Activated T-cell treated with anti-CD3 and anti-CD28 coated beads, Interleukin-2, amount 50 U/mL, for 72 hours (primary cell): ENCODE measurements at places on chromosomes 2 and 18. TPM values are rescaled to one million over a fixed set of nuclear protein-coding genes. Genes with fewer than 3 reads are reported as not detected.

- peaks cover 24% of the 10 kb centered on the region for H3K27me3 ChIP-seq
- H3K36me3 ChIP-seq: no peaks in the 10 kb centered on the region
- H3K4me3 ChIP-seq: no peak overlapping the region
- DNase-seq: no peak
- H3K4me1 ChIP-seq: peaks cover 20% of the 10 kb centered on the region
Measured at GRCh38 chr18:22829781-22830180, 103.3 kb upstream of the RBBP8 start.

GRCh38 chr2:172864182-172864581, 128.5 kb downstream of the RAPGEF4 start:
- no peak overlapping the region for H3K27ac ChIP-seq
- no peaks in the 10 kb centered on the region for H3K4me1 ChIP-seq
- no peaks in the 10 kb centered on the region for H3K36me3 ChIP-seq
- H3K27me3 ChIP-seq: peaks cover 26% of the 10 kb centered on the region

RAB6C gene
- 0.14 TPM for total RNA-seq

GRCh38 chr2:82013641-82014040, 1709.1 kb upstream of the LRRTM1 start:
- no peak overlapping the region for H3K27ac ChIP-seq
- no peaks in the 10 kb centered on the region for H3K4me1 ChIP-seq
- no peak for DNase-seq
- H3K4me3 ChIP-seq: no peak overlapping the region
- H3K27me3 ChIP-seq: no peaks in the 10 kb centered on the region

STEAP3 gene
- 0.17 TPM for total RNA-seq

DNA sequence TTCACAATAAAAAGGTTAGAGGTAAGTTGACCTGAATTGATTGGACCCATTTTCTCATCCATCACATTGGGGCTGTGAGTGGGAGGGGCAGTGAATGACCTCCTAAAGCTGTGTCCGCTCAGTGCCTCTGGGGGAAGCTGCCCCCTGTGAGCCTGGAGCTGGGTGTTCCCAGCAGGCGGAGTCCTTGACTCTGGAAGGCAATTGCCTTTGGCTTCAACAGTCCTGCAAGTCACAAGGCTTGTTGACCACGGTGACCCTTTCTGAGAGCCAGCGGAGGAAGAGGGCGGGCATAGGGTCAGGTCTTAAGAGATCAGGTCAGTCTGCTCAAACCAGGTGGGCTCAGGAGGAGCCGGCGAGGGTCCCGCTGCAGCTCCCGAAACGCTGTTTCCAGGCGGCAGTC, 1.1 kb upstream of the CIDEA start:
- H3K27ac ChIP-seq: no peak overlapping the region
- no peaks in the 10 kb centered on the region for H3K36me3 ChIP-seq
- H3K27me3 ChIP-seq: peaks cover 78% of the 10 kb centered on the region
- no peak overlapping the region for H3K4me3 ChIP-seq

FAM117B gene
- total RNA-seq: 11.4 TPM

GRCh38 chr2:174967691-174968260, 37.4 kb downstream of the CHN1 start:
- H3K4me1 ChIP-seq: peaks cover 30% of the 10 kb centered on the region
- H3K27ac ChIP-seq: no peak overlapping the region
- H3K36me3 ChIP-seq: no peaks in the 10 kb centered on the region
- no peaks in the 10 kb centered on the region for H3K27me3 ChIP-seq

DNA sequence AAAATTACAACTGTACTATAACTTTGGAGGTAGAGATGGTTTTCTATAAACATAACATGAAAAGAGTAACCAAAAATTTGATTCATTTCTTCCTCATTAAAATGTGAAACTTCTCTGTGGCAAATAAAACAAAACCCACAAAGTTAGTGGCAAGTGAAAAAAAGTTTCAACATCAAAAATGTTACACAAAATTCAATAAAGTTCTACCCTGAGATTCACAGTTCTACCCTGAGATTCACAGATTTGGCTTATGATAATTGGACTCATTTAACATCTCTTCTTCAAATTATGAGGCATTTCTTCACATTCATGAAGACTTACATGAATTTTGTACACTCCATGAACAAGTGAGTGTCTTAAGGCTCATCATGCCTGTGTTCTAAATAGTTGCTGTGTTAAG, 51.0 kb downstream of the AAK1 start:
- H3K27ac ChIP-seq: peak overlapping the region; percentile 41
- no peaks in the 10 kb centered on the region for H3K27me3 ChIP-seq
- no peak for DNase-seq
- peaks cover 80% of the 10 kb centered on the region for H3K4me1 ChIP-seq
- no peak overlapping the region for H3K4me3 ChIP-seq

GRCh38 chr2:102455061-102455670, 17.9 kb upstream of the SLC9A4 start:
- no peak overlapping the region for H3K27ac ChIP-seq
- no peak overlapping the region for H3K4me3 ChIP-seq
- H3K27me3 ChIP-seq: peaks cover 14% of the 10 kb centered on the region
- DNase-seq: no peak

UGT1A6 gene
- not detected for total RNA-seq

DNA sequence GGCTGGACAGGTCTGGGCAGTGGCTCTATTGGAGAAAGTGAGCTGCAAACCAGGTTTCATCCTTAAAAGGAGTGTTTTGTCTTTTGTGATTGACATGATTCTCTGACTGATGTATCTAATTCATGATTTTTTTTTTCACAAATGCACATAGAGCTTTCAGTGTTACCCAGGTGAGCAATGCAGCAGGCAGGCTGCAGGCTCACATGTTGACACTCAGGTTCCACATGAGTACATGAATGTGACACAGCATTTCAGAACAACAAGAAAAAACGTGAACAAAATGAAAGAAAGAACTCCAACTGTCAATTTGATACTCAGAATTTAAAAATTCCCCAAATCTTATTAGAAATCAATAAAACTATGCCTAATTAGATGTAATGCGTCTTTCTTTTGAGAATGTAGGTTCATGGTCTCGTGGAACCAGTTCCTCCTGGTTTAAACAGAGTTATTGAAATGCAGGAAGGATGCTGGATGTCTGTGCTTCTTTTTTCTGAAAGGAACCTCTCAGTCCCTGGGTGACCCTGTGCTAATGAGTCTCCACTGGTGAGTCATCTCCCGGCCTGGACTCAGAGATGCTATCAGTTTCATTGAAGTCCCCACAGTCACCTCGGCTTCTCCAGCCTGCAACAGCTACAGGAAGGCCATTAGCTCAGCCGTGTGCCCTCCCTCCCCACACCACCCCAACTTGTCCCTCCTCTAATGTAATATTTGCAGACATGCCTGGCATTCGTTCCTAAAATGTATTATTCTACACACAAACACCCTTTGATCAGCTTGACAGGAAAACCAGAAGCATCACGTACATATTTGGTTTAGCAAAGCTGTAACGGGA, 430.4 kb downstream of the LPIN1 start:
- no peak overlapping the region for H3K27ac ChIP-seq
- H3K4me1 ChIP-seq: peaks cover 41% of the 10 kb centered on the region
- H3K36me3 ChIP-seq: no peaks in the 10 kb centered on the region
- peak overlapping the region; percentile 2 for H3K4me3 ChIP-seq

DNA sequence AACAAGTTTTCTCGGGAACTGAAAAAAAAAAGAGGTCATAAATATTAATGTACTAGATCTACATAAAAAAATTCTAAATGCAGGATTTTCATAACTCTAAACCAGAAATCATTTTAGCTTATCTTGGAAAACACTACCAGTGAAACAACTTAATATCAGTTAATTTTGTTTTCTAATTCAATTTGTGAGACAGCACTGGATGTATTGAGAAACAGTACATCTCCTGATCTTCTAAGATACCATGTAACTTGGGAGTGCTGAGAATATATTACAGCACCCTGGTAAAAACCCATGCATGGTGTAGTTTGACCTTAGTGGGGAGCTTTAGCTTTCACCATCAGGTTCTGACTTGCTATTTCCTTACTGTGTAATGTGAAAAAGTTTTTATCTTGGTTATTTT, 129.6 kb downstream of the NRXN1 start:
- no peak for DNase-seq
- H3K36me3 ChIP-seq: no peaks in the 10 kb centered on the region
- no peaks in the 10 kb centered on the region for H3K4me1 ChIP-seq
- no peak overlapping the region for H3K4me3 ChIP-seq

DNA sequence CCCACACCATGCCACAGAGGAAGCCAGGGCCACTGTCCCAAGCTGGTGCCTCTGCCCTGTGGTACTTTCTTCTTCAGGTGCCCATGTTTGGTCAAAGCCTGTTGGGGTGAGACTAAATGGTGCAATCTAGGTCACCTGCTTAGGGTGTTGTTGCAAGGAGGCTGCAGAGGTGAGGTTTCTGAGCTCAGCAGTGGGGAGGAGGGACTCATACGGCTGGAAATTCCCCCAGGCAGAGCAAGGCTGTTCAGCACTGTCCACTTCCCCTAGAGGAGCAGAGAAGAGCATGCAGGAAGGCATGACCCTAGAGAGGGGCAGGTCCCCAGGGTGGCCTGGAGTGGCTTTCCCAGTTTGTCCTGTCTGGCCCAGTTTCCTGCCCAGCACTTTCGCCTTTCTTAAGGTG, 211.0 kb downstream of the HAUS1 start:
- H3K4me3 ChIP-seq: no peak overlapping the region
- H3K27me3 ChIP-seq: no peaks in the 10 kb centered on the region
- H3K36me3 ChIP-seq: no peaks in the 10 kb centered on the region

GRCh38 chr18:67425672-67426071, 90.8 kb downstream of the DSEL start:
- no peak for DNase-seq
- H3K27ac ChIP-seq: no peak overlapping the region
- H3K27me3 ChIP-seq: no peaks in the 10 kb centered on the region
- H3K4me1 ChIP-seq: peaks cover 5% of the 10 kb centered on the region
- H3K4me3 ChIP-seq: no peak overlapping the region
- H3K36me3 ChIP-seq: no peaks in the 10 kb centered on the region

DNA sequence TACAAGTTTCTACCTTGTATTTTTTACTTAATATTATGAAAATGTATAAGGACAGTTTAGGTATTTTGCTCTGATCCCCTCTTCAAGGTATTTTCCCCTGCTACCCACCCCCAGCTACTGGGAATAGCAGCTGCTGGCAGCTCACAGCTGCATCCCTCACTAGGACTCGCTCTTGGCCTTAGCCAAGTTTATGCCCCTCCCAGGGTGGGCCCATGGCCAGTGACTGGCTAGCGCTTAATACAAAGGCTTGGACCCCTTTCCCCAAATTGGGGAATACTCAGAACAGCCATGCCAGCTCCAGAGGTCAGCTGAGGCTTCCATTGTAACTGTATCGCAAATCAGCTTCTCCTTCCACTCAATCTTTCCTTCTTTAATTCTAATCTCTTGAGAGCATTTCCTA, 131.3 kb downstream of the GFPT1 start:
- no peak for DNase-seq
- no peaks in the 10 kb centered on the region for H3K4me1 ChIP-seq
- H3K36me3 ChIP-seq: peaks cover 5% of the 10 kb centered on the region
- peaks cover 16% of the 10 kb centered on the region for H3K27me3 ChIP-seq
- H3K4me3 ChIP-seq: no peak overlapping the region
- no peak overlapping the region for H3K27ac ChIP-seq

GRCh38 chr2:149018981-149019380, 19.5 kb upstream of the LYPD6B start:
- H3K36me3 ChIP-seq: no peaks in the 10 kb centered on the region
- no peak overlapping the region for H3K4me3 ChIP-seq
- DNase-seq: no peak
- H3K4me1 ChIP-seq: no peaks in the 10 kb centered on the region
- no peaks in the 10 kb centered on the region for H3K27me3 ChIP-seq

DNA sequence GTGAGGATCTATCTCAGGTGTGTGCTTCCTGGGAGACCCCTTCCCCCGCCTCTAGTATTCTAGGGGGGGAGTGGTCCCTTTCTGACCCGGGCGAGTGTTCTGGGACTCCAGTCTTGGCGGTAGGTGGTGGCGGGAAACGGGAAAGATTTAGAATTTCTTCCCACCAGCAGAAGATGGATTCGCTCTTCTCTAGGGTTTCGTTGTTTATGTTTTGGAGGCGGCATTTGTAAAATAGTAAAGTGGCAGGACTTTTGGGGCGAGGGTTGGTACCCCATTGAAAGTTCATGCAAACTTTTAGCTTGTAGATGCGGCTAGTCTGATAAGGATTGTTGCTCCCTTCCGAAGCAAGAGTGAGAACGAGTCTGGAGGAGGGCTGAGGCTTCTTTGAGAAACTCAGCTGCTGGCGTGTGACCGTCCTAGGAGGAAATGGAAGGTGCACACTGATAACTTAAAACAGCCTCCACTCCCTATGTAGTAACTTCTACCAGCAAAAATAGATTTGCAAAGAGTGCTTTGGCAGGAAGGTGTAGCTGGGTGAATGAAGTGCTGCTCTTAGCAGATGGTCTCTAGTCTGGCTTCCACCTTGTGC, 412 bp downstream of the GPD2 start:
- no peaks in the 10 kb centered on the region for H3K27me3 ChIP-seq
- H3K36me3 ChIP-seq: peaks cover 4% of the 10 kb centered on the region
- H3K4me1 ChIP-seq: peaks cover 22% of the 10 kb centered on the region
- DNase-seq: peak; percentile 17
- peak overlapping the region; percentile 97 for H3K27ac ChIP-seq

DAW1 gene
- total RNA-seq: not detected

- H3K27ac ChIP-seq: no peak overlapping the region
- H3K4me1 ChIP-seq: no peaks in the 10 kb centered on the region
- peaks cover 7% of the 10 kb centered on the region for H3K27me3 ChIP-seq
- H3K4me3 ChIP-seq: no peak overlapping the region
- no peak for DNase-seq
- no peaks in the 10 kb centered on the region for H3K36me3 ChIP-seq
Measured at GRCh38 chr2:50535256-50535655, 496.7 kb downstream of the NRXN1 start.

DNA sequence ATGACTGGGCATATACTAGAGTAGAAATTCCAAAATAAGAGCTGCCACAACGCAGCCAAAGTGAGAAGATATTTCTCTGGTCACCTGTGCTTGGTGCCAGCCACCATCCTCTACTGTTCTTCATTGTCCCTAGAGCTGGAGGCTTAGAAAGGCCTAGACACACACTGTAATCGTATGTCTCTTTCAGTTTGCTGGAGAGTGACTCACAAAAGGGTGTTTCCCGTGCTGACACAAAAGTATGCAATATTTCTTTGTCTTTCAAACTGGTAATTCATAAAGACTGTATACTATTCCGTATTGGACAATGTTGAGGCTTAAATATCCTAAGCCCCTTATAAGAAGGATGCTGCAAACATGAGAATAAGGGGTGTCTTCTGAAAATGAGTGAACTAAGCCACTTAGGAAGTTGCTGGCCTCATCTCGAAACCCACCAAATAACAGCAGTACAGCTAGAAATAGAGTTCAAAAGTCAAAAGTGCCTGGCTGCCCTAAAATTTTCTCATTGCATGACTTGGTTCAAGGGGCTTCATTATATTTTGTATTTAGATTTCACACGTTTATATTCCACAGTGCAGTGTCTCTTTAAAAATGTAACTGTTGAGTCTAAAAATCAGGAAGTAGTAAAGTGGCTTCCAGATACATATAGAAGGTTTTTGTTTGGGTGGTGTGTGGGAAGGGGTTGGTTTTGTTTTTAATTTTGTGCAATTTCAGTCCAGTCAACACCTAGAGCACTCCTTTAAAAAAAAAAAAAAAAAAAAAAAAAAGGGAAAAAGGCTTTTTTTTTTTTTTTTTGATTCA, 601.1 kb downstream of the ARHGAP15 start:
- DNase-seq: peak; percentile 41
- peaks cover 45% of the 10 kb centered on the region for H3K4me1 ChIP-seq
- no peaks in the 10 kb centered on the region for H3K36me3 ChIP-seq
- no peaks in the 10 kb centered on the region for H3K27me3 ChIP-seq
- peak overlapping the region; percentile 62 for H3K4me3 ChIP-seq
